AG04450 (cell line): ENCODE measurements at places on chromosomes 3 and 15.

- no peak for DNase-seq
Observed at GRCh38 chr3:110504901-110505300, 566.7 kb upstream of the NECTIN3 start.

GRCh38 chr15:81888748-81889484, 156.9 kb downstream of the MEX3B start:
- DNase-seq, result peak; percentile 20

GRCh38 chr15:35774653-35775052, 228.7 kb upstream of the DPH6 start:
- DNase-seq, result no peak

DNA sequence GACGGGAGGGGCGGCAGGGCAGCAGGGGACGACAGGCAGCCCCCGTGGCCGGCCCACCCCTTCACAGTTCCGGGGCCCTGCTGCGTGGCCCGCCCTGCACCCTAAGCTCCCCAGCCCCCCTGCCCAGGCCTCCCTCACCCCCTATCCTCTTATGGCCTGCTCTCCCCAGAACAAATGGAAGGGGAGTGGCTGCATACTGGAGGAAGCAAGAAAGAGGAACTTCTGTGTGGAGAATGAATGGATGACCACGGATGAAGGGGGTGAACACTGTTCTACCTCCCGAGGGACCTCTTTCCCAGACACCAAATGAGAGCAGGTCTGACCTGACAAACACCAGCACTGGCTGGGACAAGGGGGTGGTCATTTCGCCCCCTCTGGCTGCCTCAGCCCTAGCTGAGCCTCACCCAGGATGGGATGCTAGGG, 25.0 kb downstream of the SEC61A1 start:
- no peak for DNase-seq

DNA sequence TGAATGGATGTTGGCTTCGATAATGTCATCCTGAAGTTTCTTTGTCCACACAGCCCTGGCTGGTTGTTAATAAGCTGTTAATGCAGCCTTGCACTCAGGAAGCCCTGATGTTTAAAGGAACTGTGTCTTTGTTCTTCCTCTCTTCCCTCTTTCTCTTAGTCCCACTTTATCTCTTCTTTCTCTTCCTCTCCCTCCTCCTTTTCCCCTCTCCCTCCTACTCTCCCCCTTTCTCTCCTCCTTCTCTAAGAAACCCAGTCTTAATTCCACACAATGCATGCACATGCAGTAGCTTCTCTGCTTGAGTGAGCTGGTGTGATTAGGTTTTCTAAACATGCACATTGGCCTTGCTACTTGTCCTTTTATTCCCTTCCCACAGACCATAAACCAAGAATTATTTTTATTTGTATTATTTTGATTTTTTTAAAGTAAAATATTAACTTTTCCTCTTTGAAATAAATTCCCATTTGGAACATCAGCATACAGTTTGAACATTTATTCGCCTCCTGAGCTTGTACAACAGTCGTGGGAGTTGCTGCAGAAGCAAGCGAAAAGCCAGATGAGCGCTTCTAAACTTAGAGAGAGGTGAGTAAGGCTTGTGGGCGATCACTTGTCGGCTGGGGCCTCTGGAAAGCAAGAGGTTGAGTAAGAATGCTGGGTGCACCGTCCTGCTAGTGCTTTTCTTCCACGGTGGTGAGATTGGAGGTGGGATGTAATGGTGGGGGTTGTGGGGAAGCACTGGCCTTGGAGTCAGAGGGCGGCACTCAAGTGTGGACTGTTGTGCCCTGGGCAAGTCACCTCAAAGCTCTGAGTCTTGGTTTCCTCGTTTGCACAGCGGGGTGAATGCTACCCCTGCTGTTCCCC, 7.2 kb downstream of the GHRL start:
- DNase-seq, result no peak

- DNase-seq, result no peak
Observed at GRCh38 chr3:142481196-142481595, 33.4 kb upstream of the XRN1 start.

DNA sequence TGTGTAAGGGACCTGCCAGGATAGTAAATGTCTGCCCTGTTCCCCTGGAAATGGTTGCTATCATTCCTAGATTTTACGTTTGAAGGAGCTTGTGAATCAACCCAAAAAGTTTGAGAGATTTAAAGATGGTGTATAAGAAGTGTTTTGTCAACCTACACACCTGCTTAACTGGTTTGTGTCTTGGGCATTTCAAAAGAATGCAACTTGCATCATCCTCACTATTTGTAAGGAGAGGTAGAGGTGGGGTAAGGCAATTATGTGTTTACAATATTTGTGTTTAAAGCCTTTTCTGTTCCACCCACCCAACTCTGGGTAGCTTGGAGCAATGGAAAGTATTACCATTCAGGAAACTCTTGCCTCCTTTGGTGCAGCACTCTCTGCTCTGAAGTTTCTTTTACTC, 314.2 kb upstream of the RARB start:
- DNase-seq, result no peak

DNA sequence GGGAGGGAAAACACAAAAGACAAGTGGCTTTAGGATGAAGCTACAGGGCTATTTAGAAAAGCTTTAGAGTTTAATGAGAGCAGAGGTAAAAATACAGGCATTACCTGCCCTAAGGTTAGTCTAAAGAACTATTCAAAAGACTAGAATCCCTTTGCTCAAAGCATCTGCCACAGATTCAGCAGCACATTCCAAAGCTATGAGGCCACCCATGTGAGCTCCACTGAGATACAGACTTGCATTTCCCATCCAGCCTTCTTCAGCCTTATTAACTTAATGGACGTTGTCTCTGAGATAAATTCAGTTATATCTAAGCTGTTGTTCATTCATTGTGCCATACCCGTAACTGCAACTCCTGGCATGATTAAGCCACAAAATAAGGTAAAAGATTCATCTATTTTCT, 25.4 kb downstream of the CXCR6 start:
- DNase-seq, result no peak

DNA sequence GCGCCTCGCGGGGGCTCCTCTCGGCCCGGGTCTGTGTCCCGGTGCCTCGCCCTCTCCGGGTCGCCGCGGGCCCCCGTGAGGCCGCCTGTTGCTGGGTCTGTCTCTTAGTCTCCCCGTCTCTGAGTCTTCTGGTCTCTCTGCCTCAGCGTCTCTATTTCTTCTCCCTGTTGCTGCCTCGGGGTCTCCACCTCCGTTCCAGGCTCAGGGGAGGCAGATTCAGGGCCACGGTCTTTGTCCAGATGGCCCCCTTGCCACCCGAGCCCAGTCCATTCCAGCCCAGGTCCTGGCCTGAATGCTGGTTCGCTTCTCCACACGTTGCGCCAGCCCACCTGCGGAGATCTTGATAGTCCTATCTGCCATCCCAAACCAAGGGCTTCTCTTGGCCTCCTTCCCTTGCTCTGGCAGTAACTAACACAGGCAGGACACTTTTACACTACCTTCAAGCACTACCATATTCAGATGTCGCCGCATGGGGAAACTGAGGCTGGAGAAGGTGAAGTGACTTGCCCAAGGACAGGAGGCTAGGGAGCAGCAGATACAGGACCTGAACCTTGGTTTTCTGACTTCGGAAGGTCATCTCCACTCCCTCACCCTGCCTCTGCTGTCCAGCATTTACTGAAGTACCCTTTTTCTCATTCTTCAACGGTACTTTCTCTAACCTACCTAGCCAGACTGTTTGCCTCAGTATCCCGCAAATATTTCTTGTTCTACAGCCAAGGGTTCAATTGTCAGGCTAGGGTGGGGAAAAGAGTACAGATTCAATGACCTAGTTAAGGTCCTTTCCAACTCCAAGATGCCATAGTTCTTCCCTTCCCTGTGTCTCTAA, 616 bp upstream of the IGDCC4 start:
- no peak for DNase-seq

DNA sequence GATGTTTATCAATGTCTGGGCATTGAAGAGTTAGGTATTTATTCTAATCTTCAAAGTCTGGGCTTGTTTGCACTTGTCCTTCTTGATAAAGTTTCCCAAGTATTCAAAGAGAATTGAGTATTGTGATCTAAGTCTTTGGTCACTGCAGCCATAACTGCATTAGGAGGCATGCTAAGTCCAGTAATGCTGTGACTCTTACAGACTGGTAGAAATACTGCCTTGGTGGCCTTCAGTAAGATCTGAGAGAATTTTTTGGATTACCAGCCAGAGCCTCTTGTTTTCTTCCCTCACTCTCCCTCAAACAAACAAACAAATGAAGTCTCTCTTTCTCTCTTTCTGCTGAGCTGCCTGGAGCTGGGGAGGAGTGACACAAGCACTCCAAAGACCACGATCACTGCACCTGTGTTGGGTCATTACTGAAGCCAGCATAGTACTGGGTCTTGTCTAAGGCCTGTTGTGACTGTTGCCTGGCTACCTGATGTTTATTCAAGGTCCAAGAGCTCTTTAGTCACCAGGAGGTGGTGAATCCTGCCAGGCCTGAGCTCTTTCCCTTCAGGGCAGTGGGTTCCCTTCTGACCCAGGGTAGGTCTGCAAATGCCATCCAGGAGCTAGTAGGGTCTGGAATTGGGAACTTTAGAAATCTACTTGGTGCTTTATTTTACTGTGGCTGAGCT, 14.8 kb upstream of the RBP2 start:
- DNase-seq, result no peak
